ENCODE measurements at places on chromosomes 6 and 20.
A peak's percentile ranks its signal among the peaks of the same experiment; 100 is the strongest.

DNA sequence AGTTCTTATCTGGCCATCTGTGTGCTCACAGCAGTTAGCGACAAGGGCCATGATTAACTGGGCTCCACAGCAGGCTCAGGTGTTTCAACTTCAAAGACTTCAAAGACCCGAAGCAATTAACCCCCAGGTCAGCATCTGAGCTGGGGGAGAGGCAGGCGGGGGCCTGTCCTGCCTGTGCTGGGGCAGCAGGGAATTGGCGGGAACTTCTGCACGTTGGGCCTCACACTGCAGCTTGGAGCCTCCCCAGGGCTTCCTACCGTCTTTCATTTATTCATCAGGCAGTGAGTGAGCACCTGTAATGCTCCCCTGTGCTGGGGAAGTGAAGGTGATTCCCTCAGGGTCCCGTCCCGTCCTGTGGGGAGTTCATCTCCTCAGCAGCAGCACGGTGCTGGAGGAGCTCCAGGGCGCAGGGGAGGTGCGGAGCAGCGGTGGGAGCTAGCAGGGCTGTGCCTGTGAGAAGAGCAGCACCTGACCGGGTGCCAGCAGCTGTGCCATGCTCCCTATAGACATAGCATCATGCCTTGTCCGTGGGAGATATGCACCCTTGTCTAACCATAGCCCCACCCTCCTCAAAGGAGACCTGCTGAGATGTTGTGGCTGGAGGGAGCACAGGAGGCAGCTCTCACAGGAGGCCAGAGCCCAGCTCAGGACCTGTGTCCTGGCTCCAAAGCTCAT lies 51.8 kb upstream of the FRMD1 start:
- peak; percentile 75 for DNase-seq

- DNase-seq: no peak
These were observed 479.5 kb downstream of the CD83 start for GRCh38 chr6:14597090-14597489.

DNA sequence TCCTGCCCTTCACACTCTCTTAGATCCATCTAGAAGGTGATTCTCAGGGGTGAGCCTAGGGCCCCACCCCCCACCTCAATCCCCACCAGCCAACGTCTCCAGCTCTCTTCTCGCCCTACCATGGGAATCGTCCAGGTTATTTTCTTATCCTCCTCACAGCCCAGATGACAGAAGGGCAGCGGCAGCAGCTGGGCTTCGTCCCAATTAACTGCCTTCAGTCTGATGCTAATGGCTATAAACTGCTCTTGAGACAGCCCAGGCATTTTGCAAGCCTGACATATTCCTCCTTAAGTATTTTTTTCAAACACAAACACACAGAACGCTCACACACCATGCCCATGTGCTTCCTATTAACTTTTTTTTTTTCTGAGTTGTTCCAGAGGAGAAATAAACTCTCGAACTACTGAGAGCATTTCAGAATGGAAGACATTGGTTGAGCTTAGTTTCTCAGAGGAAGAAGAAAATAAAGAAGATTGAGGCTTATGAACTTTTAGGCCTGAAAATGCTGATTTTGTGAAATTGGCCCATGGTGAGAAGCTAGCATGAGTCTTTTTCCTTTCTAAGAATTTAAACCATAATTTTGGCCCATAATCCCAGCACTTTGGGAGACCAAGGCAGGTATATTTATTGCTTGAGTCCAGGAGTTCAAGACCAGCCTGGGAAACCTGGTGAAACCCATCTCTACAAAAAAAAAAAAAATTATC lies 124.6 kb downstream of the EYA2 start:
- no peak for DNase-seq

- DNase-seq: no peak
These were observed 130.7 kb downstream of the LRFN2 start for GRCh38 chr6:40456390-40457013.

DNA sequence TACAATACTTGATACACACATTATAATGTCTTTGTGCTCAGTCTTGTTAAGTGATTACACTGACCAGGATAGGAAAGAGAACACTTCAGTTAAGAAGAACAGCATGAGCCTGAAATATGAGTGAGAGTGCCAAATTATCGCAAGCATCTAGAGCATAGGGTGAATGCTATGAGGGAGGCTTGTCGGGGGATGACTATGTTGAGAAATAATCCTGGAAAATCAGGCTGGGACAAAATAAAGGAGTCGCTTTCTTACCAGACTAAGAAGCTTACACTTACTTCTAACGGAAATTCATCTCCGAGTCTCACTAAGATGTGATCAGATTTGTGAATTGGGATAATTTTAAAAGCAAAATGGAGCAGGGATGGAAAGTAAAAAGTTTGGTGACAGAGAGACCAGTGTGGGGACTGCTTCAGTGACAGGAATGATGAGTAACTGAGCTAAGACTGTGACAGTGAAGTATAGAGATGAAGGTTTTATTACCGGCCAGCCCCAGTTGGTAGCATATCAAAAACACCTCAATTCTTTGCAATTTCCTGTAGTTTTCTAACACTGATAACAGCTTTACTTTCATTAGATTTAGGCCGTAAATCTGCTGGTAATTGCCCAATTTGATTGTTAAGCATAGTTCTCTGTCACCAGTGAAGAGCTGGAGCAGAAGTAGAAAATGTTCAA lies 48.4 kb upstream of the DEFB112 start:
- no peak for DNase-seq
